ENCODE measurements at places on chromosomes 5 and 9.

DNA sequence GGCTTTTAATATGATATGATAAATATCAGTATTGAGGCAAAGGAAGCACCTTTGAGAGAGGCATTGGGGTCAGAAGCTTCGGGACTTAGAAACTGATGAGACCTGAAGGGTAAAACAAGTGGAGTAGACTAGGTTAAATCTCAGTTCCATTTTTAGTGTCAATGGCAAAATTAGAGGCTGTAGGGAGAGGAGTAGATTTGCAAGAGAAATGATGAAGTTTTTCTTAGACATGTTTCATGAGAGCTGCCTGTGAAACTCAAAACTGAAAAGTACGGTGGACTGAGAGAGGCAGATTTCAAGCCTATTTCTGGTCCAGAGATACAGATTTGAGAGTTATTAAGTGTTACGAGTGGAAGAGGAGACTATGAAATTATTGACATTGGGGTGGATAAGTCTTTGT is 278.5 kb downstream of the TAF11L14 start:
- DNase-seq, result no peak

- DNase-seq, result no peak
Observed at GRCh38 chr9:14523545-14523944, 169.7 kb downstream of the ZDHHC21 start.

- DNase-seq, result no peak
Observed at GRCh38 chr9:4318741-4319140, 18.9 kb upstream of the GLIS3 start.

- no peak for DNase-seq
Observed at GRCh38 chr5:123448017-123448617, 24.9 kb upstream of the CEP120 start.

- no peak for DNase-seq
Observed at GRCh38 chr9:136624184-136624951, 38.3 kb upstream of the EGFL7 start.

GRCh38 chr5:67363180-67363709 is 166.6 kb upstream of the CD180 start:
- DNase-seq, result no peak

- DNase-seq, result no peak
Observed at GRCh38 chr5:73387601-73388305, 60.8 kb downstream of the FOXD1 start.

DNA sequence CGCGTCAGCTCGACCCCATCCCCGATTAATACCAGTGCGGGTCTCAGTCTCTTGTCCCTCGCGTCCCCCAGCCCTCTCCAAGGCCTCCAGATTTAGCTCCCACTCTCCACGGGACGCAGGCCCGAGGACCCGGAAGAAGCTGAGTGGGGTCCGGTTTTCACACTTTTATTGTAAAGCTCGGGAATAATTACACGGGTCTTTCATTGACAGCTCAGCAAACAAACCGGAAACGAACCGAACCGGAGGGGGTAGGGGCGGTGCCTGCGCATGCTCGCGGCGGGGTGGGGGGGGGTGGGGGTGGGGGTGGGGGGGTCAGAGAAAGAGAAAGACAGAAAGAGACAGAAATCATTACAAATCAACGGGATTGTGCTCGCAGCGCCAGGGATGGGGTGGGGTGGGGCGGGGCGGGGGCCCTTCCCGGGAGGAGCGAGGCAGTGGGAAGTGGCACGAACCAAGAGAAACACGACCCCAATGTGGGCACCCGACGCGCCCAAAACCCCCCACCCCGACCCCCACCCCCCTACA is 27.9 kb downstream of the PCDH1 start:
- peak; percentile 20 for DNase-seq

GRCh38 chr5:142630927-142631539 is 54.9 kb downstream of the FGF1 start:
- no peak for DNase-seq

DNA sequence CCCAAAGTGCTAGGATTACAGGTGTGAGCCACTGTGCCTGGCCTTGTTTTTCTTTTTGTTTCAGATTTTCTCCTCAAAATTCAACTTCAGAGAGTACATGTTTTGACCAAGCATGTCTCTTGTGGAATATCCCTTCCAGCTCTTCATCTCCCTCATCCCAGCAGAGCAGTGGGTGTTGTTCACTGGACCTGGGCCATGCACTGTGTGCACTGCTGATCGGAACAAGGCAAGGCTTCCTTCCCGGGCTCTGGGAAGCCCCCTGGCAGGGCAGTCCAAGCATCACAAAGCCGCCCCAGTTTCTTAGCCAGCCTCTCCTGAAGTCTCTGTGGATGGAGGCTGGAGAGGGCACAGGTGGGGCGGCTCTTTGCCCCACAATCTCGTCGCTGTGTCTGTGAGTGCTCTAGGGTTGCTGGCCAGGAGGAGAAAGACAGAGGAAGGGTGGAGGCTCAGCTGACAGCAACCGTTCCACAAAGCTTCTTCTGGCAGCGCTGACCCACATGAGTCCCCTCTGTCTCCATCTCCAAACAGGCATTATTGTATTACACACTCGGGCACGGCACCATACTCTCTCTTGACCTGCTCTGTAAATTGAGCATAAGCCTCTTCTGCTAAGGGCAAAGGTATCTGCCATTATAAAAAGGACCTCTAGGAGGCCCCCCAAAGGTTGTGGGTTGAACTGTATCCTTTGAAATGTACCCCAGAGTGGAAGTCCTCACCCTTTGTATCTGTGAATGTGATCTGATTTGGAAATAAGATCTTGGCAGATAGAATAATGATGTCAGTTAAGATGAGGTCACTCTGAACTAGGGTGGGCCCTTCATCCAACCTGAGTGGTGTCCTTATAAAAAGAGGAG is 89.6 kb downstream of the TARS1 start:
- no peak for DNase-seq

GRCh38 chr9:71769175-71770161 is 1.2 kb upstream of the CEMIP2 start:
- peak; percentile 55 for DNase-seq

DNA sequence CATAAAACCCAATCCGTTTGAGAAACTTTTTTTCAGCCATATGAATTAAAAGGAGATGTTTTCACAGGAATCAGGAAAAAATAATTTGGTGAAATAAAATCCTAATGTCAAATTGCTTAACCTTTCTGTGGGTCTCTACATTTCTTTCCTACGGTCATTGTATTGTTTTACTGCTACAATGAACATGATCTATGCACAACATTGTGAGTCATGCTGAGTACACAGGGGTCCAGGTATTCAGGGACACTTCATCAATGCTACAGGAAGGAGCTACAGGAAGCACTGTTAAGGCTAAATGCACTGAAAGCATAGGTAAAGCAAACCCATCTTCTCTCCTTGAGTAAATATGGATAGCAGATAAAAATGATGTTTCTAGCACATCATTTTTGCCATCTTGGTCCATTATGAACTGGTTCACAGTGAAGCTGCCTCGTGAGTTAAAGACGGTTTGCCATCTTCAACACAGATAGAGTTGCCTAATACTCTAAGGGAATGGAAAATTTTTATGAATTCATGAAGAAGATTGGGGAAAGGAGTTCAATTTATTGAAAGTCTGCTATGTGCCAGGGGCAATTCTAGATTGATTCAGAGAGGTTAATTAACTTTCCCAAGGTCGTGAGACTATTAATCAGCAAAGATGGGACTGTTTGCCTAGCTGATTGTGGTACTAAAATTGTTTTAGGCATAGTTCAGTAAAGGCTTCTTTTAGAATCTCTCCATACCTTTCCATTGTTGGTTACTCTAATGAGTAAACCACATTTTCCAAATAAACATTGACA is 85.5 kb downstream of the DIRAS2 start:
- DNase-seq, result no peak

DNA sequence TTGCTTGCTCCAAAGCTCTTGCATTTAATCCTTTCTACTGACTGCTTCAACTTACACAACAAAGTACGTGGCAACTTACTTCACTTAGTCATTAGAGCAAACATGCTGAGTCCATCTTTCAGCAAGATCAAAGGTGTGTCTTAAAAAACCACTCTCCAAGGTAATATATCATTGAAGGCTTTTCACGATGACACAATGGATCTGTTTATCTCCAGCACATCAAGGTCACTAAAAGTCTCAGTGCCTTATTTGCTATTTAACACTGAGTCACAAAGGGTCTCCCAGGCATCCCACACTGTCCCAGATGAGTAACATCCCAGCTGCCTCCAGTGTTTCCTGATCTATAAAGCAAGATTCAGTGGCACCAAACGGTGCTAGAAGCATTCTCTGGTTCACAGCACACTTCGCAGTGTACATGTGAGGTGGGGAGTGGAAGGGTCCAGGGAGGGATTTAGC is 3.7 kb upstream of the CLK4 start:
- no peak for DNase-seq

- DNase-seq, result no peak
Observed at GRCh38 chr5:179793468-179794139, at the start of gene LTC4S. Gene LTC4S, plus strand, starts transcription at chr5:179793986. Its CDS starts 95 bp downstream, at chr5:179794081.

- no peak for DNase-seq
Observed at GRCh38 chr5:158380661-158381060, 521.7 kb upstream of the CLINT1 start.

DNA sequence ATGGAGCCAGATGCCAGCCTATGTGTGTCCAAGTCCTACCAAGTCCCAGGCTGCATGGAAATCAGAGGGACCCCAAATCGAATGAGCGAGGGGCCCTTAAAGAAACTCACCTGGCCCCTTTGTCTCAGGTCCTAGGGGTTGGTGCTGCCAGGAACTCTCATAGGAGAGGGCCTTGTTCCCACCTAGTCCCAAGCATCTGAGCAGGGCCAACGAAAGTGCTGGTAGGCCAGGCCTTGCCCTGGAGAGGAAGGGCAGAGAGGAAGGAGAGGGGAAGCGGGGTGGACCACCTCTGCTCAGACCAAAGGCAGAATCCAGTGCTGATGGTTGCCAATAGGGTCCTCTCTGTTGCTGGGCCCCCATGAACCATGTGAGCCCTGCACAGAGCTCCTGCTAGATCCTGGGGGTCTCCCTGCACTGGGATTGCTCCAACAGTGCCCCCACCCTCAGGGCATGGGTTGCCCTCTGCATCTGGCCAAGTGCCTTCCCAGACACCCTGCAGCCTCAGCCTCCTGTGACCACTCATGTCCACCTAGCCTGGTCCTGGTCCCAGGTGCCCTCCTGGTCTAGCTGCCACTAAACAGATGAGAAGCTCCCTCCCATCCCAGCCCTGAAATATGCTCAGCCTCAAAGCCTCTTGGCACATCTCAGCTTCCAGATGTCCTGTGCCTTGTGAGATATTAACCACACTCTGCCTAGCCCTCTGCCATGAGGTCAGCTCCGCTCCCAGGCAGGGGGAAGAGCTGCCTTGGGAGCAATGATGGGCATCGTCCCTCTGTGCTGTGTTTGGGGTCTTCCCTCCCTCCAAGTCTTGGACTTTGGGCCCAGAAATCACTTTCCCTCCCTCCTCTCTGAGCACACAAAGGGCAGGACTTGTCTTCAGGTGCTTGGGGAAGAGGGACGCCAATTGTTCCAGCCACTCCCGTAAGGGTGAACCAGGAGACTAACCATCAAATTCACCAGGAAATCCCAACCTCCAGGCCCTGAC is 109.6 kb downstream of the ADAMTS2 start:
- no peak for DNase-seq

DNA sequence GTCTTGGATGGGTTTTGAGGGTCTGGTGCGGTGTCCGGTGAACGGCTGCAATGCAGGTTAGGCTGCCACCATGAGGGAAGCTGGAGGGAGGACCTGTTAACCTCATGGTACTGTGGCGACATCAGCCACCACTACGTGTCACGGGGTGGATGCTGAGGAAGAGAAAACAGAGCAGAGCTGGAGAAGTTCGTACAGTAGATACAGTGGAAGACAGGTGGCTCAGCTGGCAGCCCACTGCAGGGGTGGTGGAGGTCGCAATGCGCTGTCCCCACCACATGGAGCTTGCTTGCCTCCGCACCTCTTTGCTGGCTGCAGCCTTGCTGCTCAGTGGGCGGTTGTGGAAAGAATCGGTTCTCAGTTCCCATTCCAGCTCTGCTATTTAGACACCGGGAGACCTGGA is 2.8 kb downstream of the DCANP1 start:
- DNase-seq, result no peak

DNA sequence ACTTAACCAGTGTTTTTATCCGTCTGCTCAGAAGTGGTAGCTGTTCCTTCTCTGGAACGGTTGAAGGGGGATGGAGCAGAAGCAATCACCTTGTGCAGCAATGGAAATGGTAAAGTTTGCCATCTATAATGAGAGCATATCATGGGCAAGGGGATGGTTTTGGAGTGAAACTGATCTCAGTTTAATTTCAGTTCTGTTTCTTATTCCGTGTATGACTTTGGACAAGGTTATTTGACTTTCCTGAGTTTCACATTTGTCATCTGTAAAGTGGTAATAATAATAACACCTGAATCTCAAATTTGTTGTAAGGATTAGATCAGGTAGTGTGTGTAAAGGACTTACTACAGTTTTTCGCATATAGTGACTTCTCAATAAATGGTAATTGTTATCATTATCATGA is 106.1 kb downstream of the PCSK1 start:
- DNase-seq, result no peak

DNA sequence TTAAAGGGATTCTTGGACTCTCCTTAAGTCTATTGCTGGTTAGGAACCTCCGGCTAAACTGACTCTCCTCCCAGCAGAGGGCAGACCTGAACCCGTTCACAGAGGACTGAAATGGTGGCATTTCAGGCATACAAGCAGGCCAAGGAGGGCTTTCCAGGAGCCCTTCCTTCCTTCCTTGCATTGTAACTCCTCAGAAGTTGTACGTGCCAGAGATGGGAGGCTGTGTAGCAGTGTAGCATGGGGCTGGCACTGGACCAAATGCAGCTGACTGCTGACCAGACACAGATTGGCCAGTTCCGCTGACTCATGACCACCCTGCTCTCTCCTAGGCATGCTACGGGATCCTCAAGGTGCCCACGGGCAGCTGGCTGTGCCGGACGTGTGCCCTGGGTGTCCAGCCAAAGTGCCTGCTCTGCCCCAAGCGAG is 36.4 kb downstream of the JADE2 start:
- DNase-seq, result no peak

- DNase-seq, result no peak
Observed at GRCh38 chr9:5593904-5594303, 35.0 kb upstream of the RIC1 start.

GRCh38 chr9:112939418-112939817 is 48.7 kb upstream of the SLC46A2 start:
- DNase-seq, result no peak

GRCh38 chr5:53170746-53171349 is 61.3 kb upstream of the MOCS2 start:
- no peak for DNase-seq

DNA sequence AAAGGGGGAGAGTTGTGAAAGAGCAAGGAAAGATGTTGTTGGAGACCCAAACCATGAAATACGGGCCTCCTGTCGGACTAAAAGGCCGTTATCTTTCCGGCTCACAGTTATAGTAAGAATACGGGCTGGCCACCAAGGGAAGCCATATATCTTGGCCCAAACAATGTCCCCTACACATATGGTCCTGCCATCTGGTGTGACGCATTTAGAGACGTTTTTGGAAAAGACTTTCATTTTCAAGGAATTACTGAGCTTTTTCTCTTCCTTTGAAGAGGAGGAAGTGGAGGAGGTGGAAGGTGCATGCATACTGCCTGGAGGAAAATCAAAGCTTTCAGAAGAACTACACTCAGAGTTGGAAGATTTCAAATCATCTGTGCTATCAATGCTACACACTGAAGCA is 26.7 kb downstream of the PWWP2A start:
- no peak for DNase-seq

GRCh38 chr5:126865299-126865698 is 88.4 kb downstream of the LMNB1 start:
- no peak for DNase-seq

Data from stimulated activated CD8-positive, alpha-beta memory T cell treated with anti-CD3 and anti-CD28 coated beads, Interleukin-12 subunit alpha, Interleukin-12 subunit beta, amount 100 ng/mL, for 4 hours (primary cell).